ENCODE measurements at places on chromosomes 2 and 18.

DNA sequence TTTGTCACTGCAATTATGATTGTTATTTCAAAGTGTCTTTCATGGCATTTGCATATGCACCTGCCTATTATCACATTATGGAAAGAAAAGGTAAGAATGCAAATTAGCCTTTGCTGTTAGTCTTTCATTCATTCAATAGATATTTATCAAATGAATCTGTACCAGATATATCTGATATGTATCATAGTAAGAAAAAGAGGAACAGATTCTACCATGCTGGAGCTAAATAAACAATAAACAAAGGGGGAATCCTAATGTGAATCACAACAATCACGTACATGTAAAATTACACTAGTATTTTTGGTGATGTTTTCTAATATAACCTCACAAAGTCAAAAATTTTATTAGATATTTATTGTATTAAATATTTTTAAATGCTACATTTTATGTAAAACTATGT is 446.4 kb downstream of the THSD7B start:
- DNase-seq: no peak

DNA sequence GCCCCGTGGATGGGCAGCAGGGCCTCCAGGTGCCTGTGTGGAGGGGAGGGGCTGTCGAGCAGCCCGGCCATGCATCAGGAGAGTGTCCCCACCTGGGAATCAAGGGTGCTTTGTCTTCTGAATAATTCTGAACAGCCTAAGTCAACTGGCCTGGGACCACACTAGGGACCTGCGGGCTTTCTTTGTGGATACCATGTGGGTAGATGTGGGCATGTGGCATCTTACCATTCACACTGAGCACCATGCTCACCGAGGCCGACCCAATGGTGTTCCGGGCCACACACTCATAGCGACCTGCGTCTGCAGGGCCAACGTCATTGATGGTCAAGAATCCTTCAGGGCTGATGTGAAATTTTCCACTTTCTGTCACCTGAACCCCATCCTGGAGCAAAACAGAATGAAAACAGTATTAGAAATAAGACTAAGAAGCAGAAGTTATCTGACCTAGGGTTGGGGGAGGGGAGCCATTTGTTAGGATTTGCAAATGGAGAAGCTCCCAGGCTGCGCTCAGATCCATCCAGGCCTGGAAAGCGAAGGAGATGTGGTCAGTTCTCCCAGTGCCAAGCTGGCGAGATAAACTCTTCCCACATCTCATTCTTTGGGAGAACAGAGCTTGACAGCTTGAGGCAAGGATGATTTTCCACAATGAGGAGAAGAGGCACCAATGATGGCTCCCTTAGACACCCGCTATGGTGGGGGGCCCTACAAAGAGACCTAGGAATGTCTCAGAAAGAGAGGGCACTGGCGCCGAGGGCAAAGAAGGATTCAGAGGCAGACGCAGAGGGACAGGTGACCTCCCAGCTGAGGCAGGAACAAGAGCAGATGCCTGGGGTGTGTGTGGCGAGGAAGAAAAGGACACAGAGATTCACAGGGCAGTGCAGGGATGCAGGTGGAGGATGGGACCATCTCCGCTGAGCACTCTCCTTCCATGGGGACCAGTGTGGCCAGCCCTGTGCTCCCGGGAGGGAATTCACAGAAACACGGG is 83.4 kb downstream of the PXDN start:
- no peak for DNase-seq

DNA sequence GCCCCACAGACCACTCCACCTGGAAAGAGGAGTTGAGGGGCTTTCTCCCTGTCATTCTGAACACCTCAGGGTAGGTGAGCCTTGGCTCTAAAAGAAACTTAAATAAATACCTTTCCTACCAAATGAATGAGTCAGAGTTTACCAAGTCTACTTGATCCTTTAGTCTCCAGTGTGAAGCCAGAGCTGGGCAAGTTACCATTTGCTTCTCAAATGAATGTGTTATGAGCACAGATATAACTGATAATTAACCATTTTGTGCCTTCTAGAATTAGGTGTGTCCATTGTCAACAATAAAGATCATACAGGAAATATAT is 347.7 kb downstream of the KIAA1328 start:
- DNase-seq: no peak

DNA sequence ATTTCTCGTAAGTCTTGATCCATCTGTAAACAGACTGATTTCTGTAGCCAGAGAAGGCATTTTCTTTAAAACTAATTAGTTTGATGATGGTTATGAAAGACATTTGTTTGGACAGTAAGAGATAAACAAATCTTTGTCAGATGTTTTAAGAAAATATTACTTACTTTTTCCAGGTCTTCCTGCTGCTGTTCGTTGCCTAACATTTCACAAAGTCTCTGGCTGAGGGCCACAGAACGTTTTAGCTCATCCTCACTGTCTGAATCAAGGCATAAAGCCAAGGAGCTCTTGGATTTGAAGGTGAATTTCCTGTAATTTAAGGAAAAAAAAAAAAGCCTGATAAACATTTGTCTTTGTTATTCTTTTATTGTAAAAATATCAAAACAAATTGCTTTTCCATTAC is 57.8 kb downstream of the VIL1 start:
- no peak for DNase-seq

- peak; percentile 45 for DNase-seq
These were observed 777 bp upstream of the RAB17 start for GRCh38 chr2:237591141-237591881.

- no peak for DNase-seq
These were observed 42.8 kb downstream of the RAMP1 start for GRCh38 chr2:237901932-237902850.

All from DMS79 (cell line).